T-helper 17 cell (primary cell): ENCODE measurements at places on chromosomes 5 and 9. TPM values are rescaled to one million over a fixed set of nuclear protein-coding genes. Genes with fewer than 3 reads are reported as not detected.

NME5 gene
- not detected for total RNA-seq

GRCh38 chr5:170445936-170446335 lies 56.8 kb upstream of the KCNMB1 start:
- DNase-seq, result no peak

GRCh38 chr9:138096519-138096845 lies 218.9 kb downstream of the CACNA1B start:
- no peak for DNase-seq

DNA sequence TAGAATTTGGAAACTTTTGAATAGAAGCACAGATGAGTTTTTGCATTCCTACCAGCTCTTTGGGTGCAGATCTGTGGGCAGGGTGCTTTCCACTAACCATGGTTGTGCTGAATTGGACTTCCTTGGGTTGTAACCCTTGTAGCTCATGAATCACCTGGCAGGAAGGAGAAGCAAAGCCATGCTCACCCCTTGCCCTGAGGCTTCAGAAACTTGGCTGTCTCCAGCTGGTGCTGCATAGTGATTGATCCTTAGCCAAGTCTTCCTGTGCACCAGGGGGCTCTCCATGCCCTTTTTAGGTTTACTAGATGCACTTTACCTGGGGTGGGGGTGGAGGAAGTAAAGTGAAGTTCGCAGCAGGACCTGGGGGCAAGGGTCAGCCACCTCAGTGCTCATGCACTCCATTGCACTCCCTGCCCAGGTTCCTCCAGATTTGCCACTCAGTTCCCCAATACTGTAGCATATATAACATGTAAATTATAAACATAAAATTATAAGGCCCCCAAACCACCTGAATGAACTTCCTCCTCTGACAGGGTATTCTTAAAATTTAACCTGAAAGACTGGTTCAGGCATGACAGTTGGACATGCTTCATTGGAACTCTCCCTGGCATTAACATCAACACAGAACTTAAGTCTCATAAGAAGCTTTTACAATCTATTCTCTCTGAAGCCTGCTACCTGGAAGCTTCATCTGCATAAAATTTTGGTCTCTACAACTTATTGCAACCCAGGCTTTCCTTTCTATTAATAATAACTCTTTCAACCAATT lies 25.8 kb upstream of the IFNA14 start:
- DNase-seq, result no peak

GRCh38 chr9:113963696-113964494 lies 87.8 kb downstream of the ZNF618 start:
- DNase-seq, result no peak

DNA sequence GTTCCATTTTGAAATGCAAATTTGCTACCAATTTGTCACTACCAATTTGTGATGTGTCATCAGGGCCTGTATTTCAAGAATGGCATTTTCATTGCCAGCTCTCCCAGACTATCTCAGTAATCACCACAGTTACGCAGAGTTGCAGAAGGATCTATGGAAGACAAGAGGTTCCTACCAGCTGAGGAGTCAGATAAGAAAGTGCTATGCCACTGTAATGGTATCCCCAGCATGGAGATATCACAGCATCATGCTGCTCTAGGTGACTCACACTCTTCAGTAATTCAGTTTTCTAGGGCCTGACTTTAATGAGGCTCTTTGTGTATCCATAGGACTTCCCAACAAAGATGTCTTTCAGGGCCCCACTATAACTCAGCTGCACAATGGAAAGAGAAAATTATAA lies 490.3 kb downstream of the ARHGEF28 start:
- DNase-seq, result no peak
